Fibroblast of skin of left biceps (primary cell): ENCODE measurements at places on chromosomes 11 and 22.

DNA sequence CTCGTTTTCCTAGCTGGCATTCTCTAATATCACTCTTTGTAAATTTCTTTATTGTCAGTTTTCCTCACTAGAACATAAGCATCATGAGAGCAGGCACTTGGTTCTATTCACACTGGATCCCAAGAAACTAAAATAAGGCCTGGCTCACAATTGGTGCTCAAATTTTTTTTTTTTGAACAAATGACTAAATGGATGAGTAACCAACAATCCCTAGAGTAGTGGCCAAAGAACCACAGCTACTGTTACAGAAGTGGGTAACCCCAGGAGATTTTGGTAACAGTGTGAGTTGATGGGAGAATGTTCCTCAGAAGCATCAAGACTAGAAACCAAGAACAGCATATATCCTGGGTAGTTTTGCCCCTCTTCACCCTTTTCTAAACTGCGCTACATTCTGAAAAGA is 572.6 kb downstream of the INSC start:
- DNase-seq: no peak

DNA sequence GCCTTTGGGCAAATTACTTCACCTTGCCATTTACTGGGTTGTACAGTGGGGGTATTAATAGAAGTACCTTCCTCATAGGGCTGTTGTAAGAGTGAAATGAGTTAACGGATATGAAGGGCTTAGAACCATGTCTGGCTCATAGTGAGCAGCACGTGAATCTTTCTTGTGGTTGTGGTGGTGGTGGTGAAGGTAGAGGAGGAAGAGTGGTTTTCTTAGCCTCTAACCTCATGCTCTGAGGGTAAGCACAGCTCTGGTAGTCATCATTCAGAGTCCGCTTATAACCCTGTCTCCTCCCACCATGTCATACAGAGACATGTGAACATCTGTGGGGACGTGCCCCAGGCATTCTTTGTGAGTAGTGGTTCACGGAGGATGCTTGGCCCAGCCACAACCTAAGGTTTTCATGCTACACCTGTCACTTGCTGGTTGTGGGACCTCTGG is 43.6 kb downstream of the TEAD1 start:
- DNase-seq: no peak

GRCh38 chr22:48653306-48653705 is 1174.4 kb downstream of the BRD1 start:
- no peak for DNase-seq

DNA sequence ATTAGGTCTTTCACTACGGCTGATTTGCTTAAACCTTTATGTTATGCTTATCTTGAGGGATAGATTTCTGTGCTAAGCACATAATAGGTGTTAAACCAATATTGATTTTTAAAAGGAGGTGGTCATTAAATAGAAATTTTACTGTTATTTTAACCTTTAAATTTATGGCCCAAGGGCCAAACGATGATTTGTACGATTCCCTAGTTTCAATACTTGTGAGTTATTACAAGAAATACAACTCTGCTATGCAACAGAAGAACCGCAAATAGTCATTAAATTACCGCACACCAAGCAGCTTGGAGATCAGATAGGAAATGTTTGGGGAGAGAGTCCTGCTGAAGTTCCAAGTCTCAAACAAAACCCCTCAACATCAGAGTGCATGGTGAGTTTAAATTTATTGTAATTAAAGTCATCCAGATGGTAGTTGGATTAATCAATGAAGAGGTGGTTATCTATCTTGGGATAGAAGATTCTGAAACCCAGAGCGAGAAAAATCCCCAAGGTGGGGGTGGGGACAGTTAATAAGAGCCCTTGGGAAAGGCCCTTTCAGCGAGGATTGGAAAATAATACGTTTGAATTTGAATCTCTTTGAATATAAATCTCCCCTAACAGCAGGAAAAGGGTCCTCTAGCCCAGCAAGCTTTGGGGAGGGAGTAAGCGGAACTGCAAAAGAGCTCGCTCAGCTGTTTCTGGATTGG is 805 bp upstream of the QSER1 start:
- no peak for DNase-seq

DNA sequence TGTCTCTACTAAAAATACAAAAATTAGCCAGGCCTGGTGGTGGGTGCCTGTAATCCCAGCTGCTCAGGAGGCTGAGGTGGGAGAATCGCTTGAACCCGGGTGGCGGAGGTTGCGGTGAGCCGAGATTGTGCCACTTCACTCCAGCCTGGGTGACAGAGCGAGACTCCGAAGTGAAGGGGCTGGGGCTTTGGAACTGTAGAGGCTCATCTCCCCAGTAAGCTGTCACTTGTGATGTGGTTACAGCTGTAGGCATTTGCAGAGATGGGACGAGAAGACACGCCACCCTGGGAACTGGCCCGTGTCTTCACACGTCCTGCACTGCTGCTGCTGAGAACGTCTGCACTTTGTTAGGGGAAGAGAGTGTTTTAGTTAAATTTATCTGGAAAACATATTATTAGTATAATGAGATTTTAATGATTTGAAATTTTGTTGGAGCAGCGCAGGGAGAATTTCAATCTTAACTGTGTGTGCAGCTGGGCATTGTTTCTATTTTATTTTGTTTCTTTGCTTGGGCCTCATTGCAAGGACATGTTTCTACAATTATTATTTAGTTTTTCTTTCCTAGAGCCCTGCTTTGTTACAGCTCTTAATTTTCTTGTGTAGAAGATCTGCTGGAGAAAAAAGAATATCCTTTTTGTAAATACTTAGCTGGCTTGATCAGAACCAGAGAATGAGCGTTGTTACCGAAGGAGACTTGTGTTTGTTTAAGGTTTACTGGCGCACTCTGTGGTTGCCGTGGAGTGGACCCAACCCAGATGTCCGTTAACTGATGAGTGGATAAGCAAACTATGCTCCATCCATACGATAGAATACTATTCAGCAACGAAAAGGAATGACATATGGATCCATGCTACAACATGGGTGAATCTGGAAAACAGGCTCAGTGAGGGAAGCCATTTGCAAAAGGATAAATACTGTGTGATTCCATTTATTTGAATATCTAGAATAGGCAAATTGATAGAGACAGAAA is 18.4 kb downstream of the PARVB start:
- DNase-seq: no peak

- no peak for DNase-seq
Observed at GRCh38 chr11:2930704-2931419, 1.6 kb upstream of the PHLDA2 start.

DNA sequence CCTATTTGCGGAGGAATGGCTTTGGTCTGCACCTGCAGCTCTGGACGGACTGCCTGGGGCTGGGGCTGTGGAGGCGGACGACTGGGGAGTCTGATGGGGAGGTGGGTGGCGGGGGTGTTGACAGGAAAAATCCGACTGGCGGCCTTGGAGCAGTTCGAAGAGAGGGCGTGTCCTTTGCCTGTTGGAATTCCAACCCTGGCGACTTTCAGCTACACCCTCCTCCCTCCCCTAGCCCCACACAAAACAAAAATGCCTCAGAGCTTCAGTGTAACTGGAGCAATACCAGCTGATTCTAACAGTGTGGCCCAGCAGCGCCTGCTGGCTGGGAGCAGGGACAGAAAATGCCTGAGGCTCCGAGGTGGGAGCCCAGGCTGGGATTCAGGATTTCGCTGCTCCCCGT is 85.4 kb downstream of the ATXN10 start:
- DNase-seq: no peak

- no peak for DNase-seq
Observed at GRCh38 chr11:46357483-46357936, 10.2 kb downstream of the DGKZ start.

- no peak for DNase-seq
Observed at GRCh38 chr11:74731301-74732094, at the start of gene CHRDL2. TSS of gene CHRDL2 (minus strand) at chr11:74731426. CDS start at chr11:74730888, 538 bp downstream.

DNA sequence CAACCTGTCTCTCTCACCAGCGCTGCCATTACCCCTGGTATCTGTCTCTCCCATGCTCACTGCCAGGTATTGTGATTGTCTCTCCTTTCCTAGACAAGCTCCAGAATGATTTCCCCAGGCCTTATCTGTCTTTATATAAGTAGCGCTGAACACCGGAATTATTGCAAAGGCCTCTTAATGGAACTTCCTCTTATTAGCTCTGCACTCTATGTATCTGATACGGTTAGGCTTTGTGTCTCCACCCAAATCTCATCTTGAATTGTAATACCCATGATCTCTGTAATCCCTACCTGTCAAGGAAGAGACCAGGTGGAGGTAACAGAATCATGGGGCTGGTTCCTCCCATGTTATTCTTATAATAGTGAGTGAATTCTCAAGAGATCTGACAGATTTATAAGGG is 39.3 kb downstream of the DDI1 start:
- DNase-seq: no peak

GRCh38 chr11:122270535-122270934 is 154.5 kb upstream of the BLID start:
- no peak for DNase-seq

GRCh38 chr22:42026705-42027104 is 28.1 kb downstream of the WBP2NL start:
- no peak for DNase-seq

DNA sequence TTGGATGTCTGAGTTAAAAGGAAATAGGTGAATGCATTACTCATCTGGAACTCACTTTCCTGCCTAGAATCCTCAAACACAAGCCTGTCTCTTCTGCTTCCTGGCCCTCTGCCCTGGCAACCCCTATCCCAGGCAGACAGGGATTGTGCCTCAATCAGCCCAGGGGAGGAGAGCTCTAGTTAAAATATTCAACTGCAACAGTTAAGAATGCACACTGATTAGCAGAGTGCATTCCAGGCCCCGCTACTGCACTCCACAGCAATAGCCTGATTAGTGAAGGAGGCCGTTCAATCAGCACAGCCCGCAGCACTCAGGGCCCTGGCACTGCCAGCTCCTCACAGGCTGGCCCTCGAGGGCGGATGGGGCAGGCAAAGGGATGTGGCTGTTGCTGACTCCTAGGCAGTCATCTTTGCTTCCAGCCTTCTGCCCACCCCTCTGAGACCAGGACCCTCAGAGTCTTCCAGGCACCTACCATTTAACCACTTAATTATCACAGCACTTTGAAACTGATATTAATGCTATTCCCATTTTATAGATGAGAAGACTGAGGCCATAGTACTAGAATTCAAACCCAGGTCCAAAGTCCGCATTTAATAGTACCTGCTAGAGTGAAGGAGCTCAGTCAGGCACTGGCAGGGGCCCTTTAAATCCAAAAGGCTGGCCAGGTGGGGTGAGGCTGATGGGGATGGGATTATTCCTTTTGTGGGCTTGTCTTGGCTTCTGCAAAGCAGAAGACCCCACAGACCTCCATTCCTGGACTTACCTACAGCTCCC is 435.3 kb downstream of the SOX6 start:
- DNase-seq: no peak

DNA sequence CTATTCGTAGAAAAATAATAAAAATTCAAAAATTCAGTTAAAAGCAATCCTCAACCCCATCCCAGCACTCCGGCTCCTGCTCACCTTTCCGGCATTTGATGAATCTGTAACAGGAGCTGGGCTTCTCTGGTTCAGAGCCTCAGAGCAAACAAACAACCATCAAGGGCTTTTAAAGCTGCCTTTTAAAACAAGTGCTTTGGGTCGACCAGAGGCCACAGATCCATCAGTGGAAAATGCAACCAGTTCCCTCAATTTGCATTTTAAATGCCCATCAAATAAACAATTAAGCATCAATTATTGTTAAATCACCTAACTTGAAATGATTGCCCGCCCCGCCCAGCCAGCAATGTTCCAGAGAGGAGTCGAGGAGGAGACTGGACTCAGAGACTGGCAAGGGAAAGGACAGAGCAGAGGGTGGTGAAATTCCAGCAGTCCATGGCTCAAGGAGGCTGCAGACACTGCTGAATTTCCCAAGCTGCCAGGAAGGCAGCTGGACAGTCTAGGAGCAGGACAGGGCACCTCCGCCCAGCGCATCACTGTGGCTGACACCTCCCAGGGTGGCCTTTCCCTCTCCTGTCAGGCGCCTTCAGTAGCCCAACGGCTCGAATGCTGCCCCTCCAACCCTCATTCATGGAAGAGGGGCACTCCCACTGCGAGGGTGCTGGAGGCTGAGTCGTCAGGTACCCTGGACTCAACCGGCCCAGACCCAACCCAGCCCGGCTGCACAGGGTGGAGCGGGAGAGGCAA is 7.5 kb downstream of the FXYD6 start:
- no peak for DNase-seq

DNA sequence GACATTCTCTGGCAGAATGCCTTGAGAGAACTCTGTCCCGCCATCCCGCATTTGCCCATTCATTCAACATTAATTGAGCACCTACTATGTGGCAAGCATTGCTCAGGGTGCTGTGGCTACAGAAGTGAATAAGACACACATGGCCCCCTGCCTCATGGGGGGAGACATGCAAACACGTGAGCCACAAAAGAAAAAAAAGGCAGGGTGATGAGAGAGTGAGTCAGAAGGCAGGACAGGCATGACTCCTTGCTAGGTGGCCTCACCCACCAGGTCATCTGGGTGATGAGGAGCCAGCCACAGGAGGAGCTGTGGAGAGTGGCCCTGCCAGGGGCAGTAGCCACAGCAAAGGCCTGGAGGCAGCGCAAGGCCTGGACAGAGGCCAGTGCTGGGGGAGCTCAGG is 4.9 kb downstream of the CHRM4 start:
- DNase-seq: no peak

GRCh38 chr11:119415966-119416365 is 7.0 kb downstream of the THY1 start:
- no peak for DNase-seq

DNA sequence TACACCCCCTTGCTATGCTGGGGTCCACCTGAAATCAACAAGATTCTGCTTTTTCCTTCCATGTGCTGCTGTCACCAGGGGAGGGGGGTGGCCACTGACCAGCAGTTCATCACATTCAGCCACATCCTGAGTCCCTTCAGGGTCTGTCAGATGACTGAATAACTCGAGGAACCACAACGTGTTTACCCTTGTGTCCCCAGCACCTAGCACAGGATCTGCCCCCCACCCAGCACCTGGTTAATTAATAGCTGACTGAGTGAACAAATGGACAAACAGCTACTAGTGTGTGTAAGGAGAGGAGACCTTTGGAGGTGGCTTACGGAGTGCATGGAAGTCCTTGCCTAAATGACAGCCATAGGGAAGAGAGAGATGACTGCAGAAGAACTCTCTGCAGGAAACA is 119.5 kb upstream of the NCAM1 start:
- no peak for DNase-seq

GRCh38 chr11:75594211-75594610 is 32.2 kb downstream of the SERPINH1 start:
- no peak for DNase-seq

DNA sequence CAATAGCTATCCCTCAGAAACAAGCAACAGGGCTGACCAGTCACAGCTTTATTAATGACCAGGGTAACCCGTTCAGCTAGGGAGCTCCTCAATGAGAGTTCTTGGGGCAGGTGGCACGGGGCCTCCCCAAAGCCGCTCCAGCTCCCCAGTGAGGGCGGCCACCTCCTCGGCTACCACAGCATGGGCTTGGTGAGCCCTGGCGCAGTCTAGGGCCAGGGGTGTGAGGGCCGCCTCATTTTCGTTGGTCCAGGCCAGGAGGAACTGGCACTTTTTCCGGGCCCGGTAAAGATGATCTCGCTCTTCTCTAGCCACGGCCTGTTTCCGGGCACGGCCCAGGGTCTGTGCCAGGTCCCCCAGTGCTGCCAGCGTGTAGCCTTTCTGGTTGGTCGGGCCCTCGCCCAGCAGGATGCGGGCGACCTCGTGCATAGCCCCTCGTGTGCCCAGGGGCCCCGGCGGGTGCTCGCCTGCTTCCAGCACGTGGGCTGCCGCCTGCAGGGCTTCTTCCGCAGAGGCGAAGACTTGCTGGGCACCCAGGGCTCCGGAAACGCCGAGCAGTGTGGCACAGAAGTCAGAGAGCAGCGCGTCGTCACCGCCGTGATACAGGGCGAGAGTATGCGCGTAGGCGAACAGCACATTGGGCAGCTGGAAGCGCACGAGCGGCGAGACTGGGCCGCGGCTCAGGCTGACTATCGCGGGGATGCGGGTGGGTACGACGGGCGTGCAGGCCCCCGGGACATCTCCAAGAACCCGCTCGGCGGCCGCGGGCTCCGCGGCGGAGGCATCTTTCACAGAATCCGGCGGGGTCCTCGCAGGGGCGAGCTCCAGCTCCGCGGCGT is 913 bp downstream of the ZNHIT2 start:
- DNase-seq: no peak
